NCI-H446 (cell line): ENCODE measurements at places on chromosomes 16 and 17.
A peak's percentile ranks its signal among the peaks of the same experiment; 100 is the strongest.

- no peak for DNase-seq
These were observed 1.2 kb downstream of the GNA13 start for GRCh38 chr17:65055280-65055707.

GRCh38 chr17:57480438-57481196, 224.3 kb downstream of the MSI2 start:
- no peak for DNase-seq

- DNase-seq = no peak
These were observed 2.4 kb upstream of the PSMD11 start for GRCh38 chr17:32441886-32442285.

DNA sequence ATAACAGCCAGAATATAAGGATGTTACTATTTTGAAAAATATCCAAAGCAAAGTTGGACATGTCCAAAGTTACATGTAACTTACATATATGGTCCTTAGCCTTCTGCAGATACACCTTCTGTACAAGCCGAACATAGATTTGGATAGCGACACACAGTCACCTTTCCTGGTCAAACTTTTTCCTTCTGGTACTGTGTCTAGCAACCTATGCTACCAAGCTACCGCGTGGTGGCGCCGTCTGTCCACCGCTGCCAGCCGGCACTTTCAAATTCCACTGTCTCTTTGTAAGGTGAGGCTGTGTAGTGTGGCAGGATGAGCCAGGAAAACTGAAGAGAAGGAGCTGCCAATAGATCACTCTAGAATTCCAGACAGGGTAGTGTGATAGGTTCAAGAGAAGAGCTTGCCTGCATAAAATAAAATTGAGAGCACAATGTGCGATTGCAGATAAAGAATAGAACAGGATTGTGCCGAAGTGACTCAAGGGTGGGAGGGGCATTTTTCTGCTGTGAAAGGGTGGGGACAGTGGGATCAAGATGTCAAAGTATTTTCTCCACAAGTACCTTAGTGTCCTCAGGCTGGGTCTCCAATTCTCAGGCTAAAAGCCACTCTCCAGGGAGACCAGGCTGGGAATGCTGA, 366.9 kb downstream of the SLC39A11 start:
- DNase-seq = peak; percentile 66

DNA sequence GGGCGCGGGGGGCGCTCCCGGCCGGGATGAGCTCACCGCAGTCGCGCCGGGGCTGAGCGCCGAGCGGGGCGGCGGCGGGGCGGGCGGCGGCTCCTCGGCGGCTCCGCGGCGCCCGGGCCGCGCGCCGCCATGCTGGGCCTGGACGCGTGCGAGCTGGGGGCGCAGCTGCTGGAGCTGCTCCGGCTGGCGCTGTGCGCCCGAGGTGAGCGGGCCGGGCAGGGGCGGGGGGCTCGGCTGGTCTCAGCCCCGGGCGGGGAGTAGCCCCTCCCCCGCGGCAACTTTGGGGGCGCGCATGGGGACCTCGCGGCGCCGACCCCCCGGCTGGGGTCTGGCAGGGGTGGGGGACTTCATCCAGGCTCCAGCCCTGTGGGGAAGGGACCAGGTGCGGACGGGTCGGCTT, at the start of gene ARHGDIG:
Gene ARHGDIG (plus strand): TSS at position 40 of the 400 bp plus-strand sequence. CDS start 90 bp downstream, at position 130.
- DNase-seq = no peak

- DNase-seq = no peak
These were observed 19.2 kb downstream of the KDM8 start for GRCh38 chr16:27222249-27223225.

- DNase-seq = no peak
These were observed 105.3 kb upstream of the C16orf82 start for GRCh38 chr16:26961459-26961858.

- no peak for DNase-seq
These were observed 329 bp downstream of the KPNB1 start for GRCh38 chr17:47649972-47650524.

- DNase-seq = no peak
These were observed 20.1 kb upstream of the IRF8 start for GRCh38 chr16:85878875-85879274.

DNA sequence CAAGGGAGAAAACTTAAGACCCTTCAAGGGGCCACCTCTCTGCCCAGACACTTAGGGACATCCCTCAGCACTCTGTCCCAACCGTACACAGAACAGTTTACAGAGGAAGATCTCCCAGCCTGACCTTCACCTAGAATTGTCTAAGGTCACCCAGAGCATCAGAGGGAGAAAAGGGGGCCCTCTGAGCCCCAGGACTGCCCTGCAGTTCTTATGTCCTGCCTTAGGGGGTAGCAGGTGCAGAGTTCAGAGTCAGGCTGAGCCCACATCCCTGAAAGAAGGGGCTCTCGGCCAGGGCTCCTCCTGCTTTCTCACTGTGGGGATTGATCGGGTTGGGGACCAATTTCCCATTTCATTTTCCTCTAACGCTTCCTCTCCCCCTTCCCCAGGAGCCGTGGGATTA, 15.4 kb downstream of the CA4 start:
- DNase-seq = no peak
